Activated T-helper 1 cell treated with anti-CD3 and anti-CD28 coated beads, Interleukin-2, amount 50 U/mL, for 16 hours (primary cell): ENCODE measurements at places on chromosomes 3 and 15.

DNA sequence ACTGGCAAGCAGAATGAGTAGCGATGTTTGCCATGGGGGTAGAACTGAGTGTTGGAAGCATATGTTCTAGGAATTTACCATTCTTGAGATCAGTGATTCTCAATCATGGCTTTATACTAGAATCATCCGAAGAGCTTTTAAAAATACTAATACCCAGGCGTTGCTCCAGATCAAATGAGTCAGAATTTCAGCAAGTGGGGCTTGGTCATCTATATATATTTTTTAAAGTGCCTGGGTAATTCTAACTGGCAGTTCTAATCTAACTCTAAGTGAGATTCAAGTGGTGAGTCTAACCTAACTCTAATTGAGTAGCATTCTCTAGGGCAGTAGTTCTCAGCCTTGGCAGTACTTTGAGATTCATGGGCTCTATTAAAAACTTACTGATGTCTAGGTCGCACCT, 20.8 kb downstream of the TM4SF1 start:
- no peak for DNase-seq

GRCh38 chr3:63990733-63991132, 32.6 kb downstream of the PSMD6 start:
- no peak for DNase-seq

DNA sequence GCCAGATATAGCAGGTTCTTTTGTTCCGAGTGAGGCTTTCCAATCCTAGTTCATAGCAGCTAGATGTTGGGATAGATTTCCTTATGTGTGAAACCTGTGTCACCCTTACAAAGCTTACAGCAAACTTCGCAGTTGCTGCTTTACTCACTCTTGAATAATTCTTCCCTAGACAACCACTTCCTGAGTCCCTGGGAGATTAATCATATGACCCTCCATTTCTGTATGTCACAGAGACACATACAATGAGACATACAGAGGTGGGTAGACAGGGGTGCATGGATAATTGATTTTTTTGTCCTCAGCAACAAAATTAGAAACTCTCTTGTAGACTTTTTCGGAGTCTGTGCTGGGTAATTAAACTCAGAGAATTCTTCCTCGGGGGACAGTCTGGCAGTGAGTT, 163.2 kb downstream of the NSUN3 start:
- DNase-seq, result no peak

GRCh38 chr15:70031261-70031660, 66.5 kb downstream of the TLE3 start:
- no peak for DNase-seq

DNA sequence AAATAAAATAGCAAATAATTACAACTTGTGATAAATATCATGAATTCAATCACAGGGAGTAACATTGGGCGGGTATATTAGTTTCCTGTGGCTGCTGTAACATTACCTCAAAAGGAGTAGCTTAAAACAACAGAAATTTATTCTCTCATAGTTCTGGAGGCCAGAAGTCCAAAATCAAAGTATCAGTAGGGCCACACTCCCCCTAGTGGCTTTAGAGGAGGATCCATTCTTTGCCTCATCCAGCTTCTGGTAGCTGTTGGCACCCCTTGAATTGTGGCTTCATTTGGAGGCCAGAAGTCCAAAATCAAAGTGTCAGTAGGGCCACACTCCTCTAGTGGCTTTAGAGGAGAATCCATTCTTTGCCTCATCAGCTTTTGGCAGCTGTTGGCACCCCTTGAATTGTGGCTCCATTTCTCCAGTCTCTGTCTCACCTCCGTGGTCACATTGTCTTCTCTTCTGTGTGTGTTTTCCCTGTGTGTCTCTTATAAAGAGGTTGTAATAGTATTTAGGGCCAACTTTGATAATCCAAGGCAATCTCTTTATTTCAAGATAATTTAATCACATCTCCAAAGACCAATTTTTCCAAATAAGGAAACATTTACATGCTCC, 3.1 kb upstream of the CFAP20DC start:
- no peak for DNase-seq

DNA sequence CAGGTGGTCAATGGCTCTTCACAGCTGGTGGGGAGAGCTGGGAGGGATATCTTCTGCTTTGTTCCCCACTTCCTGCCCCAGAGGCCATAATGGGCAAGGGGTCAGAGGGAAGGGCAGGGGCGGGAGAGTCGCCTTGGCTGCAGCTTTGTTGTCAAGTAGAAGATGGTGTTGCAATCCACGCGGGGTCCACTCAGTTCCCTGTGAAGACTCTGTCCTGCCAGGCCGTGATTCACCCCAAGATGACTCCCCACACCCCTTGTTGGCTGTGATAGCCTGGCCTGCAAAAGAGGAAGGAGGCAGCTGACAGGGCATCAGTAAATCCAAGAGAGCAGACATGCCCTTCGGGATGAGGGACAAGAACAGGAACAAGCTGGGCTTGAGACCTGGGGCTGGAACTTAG, 6.9 kb downstream of the GALNT15 start:
- no peak for DNase-seq

DNA sequence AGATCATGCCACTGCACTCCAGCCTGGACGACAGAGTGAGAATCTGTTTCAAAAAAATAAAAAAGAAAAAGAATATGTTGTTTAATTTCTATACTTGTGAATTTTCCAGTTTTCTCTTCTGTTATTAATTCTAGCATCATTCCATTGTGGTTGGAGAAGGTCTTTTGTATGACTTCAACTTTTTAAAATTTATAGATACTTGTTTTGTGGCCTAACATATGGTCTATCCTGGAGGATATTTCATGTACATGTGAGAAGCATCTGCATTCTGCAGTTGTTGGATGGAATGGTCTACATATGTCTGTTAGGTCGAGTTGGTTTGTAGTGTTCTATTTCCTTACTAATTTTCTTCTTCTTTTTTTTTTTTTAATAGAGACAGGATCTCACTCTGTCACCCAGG, 35.6 kb downstream of the MAP1A start:
- DNase-seq, result no peak

DNA sequence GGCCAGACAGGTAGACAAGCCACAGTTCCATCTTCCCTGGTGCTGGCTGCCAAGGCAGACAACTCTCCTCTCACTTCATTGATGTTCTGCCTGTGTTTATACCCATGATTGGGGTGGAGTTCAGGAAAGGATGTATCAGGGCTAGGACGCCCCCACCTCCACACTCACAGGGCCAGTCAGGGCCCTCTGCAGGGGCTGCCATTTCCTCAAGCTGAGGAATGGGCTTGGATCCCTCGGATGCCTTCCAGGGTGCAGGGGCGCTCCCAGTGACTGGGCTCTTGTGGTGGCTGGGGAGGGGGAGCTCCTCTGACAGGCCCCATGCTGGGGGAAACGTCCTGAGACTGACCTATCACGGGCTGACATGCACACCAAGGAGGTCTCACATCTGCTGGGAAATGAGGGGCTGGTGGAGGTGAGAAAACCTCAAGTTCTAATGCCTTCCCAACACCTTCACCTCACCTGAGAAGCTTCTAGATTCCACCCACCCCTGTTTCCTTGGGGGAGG, 31.4 kb downstream of the SEMA7A start:
- DNase-seq, result no peak

DNA sequence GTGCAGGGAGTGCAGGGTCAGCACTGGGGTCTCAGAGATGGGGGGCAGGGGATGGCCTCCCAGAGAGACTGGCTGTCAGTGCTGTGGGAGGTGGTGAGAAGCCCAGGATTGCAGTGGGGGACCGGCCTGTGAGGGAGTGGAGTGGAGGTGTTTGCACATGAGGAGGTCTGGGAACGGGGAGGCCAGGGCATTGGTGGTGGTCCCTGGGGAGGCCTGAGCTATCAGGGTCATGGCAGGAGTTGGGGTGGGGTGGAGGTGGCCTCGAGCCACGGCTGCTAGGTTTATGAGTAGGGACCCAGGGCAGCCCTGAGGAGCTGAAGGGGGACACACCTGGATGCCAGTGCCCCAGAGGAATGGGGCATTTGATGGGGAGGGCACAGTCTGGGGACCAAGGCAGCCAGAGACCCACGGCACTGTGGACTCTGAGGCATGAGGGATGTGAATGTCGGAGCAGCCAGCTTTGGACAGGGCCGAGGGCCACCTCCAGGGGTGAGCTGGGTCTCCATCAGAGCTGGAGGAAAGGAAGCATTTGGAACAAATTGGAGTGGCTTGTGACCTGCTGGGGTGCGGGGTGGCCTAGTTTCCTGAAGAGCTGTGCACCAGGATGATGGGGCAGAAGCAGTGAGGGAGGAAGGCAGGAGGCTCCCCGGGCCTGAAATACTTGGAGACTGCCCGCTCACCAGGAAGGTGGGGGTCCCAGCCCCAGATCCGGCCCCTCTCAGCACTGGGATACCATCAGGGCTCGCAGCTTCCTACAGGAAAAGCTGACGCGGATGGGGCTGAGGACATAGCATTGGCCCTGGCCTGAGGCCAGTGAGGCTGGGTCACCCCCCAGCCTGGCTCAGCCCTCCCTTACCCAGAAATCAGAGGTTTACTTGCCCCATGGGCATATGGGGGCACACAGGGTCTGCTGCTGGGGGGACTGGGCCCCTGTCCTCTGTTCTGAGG, 9.5 kb upstream of the CSPG4 start:
- no peak for DNase-seq

GRCh38 chr15:27438403-27439375, 467.7 kb downstream of the GABRG3 start:
- DNase-seq, result no peak

DNA sequence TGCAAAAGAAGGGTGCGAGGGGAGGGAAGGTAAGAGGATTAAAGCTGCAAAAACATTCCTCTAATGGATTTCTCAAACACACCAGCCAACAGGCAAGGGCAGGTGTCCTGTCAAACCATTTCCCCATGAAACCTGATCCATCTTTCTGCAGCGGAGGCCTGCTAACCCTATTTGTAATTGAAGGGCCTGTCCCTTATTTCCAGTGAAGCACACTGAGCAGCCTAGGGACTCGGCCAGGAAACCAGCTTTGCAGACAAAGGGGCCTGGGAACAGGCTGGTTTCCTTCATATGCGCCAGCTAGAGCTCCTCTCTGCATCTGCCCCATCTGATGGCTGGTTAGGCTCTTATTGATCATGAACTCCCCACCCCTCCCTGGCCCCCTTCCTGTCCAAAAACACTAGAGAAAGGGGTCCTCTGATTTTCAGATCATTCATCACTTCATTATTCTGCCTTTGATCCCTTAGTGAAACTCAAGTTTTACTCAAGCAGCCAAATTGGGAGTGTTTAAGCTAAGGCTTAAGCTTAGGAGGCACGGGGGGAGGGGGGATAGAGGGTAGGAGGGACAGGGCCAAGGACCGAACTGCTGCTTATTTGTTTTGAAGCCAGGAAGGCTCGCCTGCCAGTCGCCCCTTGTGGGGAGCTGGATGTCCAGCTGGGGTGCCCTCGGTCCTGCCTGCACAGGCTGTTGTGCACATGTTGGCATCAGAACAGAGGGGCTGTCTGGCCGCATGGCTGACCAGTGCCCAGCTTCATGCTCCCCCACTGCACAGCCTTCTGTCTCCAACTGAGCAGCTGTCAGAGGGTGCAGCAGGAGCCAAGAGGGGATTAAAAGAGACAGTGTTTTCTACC, 53.1 kb downstream of the BOC start:
- DNase-seq, result no peak

GRCh38 chr3:195352895-195353488, 82.0 kb upstream of the XXYLT1 start:
- no peak for DNase-seq

- no peak for DNase-seq
Measured at GRCh38 chr3:195212033-195212748, 58.8 kb downstream of the XXYLT1 start.

DNA sequence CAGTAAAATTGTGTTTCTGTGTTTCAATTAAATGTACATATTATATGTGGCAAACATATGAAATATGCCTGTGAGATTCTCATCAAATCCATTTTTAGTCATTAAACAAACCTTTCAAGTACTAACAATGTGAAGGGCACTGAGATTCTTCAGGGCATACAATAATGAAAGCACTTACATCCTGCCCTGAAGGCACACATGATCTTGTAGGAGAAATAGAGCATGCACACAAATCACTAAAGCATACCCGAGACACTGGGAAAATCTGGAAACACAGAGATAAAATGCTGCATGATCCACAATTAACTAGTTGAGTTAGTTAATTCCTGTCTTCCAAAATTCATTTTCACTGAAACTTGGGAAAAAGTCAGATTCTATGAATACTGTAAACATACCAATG, 810.5 kb upstream of the NECTIN3 start:
- no peak for DNase-seq

DNA sequence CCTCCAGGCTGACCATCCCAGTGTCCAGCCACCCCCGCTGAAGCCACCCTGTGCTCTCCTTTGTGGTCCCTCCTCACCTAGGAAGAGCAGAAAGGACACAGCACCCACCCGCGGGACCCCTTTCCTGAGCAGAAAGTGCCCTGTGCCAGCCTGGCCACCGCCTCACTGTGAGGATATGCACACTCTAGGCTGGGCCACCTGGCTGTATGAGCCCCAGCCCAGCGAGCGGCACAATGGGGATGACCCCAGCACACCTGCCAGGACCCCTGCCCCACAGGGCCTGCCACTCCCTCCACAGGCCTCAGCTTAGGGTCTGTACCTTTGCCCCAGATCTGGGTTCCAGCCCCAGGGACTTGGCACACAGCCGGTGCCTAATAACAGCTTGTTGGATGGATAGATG, 47.9 kb upstream of the FURIN start:
- DNase-seq, result no peak

GRCh38 chr3:99874237-99875002, 56.8 kb downstream of the CMSS1 start:
- DNase-seq, result no peak

GRCh38 chr3:134838599-134838998, 43.5 kb downstream of the EPHB1 start:
- DNase-seq, result no peak

- no peak for DNase-seq
Measured at GRCh38 chr3:45318689-45319088, 69.7 kb upstream of the LARS2 start.

GRCh38 chr3:65837604-65838003, 201.1 kb downstream of the MAGI1 start:
- no peak for DNase-seq

DNA sequence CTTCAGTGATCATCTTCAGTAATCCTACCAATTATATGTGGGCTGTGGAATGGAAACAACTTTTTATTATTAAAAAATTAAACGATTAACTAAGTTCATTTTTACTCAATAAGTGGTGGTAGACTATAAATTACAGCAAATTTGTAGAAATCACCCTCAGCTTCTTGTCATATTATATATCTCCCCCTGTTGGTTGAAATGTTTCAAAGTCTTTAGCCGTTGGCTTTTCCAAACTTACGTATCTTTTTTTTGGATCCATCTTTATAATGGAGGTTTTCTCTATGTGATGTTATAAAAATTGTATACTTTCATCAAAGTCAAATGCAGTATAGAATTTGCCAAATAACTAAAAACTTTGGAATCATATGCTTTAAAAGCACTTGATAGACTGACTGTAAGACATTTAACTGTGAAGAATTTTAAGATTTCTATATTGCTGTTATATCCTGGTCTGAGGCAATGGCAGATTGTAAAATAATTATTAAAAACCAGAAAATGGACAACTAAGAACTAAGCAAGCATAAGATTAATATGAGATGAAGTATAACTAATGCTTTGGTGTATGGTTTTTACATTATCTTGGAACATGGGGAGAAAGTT, 44.7 kb downstream of the ATP11B start:
- no peak for DNase-seq

GRCh38 chr15:60118626-60119025, 114.5 kb downstream of the FOXB1 start:
- DNase-seq, result no peak
